Stimulated activated CD8-positive, alpha-beta memory T cell treated with anti-CD3 and anti-CD28 coated beads, Interleukin-4, amount 100 ng/mL, for 4 hours (primary cell): ENCODE measurements at places on chromosomes 5 and 9.

DNA sequence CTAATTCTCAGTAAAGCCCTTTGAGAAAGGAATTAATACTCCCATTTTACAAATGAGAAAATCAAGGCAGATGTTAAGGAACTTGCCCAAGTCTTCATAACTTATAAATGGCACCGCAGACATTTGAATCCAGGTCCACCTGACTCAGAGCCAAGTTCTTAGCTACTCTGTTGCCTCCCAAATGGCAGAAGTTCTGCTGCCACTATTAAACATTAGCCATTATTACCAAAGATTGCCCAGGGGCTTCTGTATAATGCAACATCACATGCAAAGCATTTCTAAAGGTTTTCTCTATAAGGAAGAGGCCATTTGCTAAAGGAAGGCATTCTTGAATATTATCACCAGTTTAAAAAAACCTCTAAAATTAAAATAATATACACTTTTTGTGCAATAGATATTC is 28.3 kb downstream of the TPD52L3 start:
- no peak for DNase-seq

DNA sequence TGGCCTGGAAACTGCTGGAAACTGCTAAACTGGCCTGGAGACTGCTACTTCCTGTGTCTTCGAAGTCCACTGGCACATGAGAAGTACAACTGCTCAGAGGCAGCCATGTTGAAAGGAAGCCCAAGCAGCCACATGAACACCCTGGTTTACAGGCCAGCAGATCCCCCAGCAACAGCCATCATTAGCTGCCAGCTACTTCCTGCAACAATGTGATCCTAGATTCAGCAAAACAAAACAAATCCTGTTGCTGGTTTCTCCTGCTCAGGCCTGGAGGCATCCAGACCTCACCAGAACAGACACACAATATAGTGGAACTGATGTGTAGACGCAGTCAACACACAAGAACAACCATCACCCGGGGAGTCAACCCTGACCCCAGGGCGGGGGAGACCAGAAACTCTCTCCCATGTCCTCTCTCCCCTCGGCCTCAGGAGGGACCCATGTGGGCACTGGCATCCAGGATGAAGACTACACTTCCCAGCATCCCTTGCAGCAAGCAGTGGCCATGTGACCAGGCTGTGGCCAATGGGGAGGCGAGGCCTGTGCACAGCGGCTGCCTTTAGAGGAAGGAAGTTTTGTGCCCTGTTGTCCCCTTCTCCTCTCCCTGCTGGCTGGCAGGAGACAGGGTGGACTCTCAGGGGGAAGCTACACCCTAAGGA is 9.2 kb upstream of the LCN15 start:
- DNase-seq, result no peak

- no peak for DNase-seq
These were observed 291.2 kb upstream of the PTPRD start for GRCh38 chr9:10903969-10904368.

- DNase-seq, result peak; percentile 78
These were observed 16.2 kb downstream of the TRIM7 start for GRCh38 chr5:181188700-181189362.

GRCh38 chr5:627840-628239 is 15.7 kb downstream of the CEP72 start:
- no peak for DNase-seq

- DNase-seq, result no peak
These were observed 39.5 kb upstream of the HSPB3 start for GRCh38 chr5:54415896-54416601.

- DNase-seq, result no peak
These were observed 995.4 kb upstream of the WWC1 start for GRCh38 chr5:167296066-167296465.

DNA sequence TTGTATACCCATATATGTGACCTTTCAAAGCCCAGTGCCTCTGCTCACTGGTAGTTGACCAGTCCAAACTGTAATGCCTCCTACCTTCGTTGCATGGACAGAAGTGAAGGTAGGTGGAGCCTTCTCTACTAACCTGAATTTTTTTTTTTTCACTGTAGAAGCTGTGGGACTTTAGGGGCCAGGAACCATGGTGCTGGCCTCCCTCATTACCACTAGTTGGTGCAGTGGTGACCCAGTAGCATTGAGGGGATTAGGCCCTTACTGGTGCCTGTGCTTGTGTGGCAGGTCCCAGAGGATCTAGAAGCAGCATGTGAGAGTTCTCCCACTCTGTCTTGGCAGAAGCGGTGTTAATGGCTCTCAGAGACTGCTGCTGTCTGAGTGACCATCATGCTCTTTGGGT is 2.3 kb downstream of the RALGPS1 start:
- DNase-seq, result no peak
